ENCODE measurements at places on chromosomes 7 and 10.

GRCh38 chr10:114584419-114584818, 73.7 kb downstream of the ABLIM1 start:
- no peak for DNase-seq

GRCh38 chr7:93044147-93044810, 73.5 kb downstream of the SAMD9 start:
- no peak for DNase-seq

- DNase-seq = no peak
These were observed 804 bp downstream of the UNC5B start for GRCh38 chr10:71213127-71213621.

DNA sequence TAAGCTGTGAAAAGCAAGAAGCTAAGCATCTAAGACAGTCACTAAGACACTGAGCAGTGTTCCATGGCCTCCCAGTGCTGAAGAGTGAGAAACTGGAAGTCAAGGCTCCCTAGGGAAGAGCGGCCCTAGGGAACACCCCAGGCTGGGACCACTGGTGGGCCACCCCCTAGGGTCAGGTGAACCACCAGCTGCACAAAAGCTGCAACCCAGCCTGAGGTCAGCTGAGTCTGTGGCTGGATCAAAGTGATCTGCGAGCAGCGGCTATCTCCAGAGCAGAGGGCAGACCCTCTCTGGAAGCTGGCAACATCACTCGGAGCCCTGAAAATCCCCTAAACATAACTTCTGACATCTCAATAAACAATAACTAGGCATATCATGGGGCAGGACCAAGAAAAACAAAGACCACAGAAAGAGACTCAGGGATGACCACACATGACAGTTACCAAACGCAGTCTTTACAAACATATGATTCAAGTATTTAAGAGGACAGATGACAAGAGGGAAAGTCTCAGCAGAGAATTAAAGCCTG, 125.8 kb downstream of the DLG5 start:
- DNase-seq = no peak

DNA sequence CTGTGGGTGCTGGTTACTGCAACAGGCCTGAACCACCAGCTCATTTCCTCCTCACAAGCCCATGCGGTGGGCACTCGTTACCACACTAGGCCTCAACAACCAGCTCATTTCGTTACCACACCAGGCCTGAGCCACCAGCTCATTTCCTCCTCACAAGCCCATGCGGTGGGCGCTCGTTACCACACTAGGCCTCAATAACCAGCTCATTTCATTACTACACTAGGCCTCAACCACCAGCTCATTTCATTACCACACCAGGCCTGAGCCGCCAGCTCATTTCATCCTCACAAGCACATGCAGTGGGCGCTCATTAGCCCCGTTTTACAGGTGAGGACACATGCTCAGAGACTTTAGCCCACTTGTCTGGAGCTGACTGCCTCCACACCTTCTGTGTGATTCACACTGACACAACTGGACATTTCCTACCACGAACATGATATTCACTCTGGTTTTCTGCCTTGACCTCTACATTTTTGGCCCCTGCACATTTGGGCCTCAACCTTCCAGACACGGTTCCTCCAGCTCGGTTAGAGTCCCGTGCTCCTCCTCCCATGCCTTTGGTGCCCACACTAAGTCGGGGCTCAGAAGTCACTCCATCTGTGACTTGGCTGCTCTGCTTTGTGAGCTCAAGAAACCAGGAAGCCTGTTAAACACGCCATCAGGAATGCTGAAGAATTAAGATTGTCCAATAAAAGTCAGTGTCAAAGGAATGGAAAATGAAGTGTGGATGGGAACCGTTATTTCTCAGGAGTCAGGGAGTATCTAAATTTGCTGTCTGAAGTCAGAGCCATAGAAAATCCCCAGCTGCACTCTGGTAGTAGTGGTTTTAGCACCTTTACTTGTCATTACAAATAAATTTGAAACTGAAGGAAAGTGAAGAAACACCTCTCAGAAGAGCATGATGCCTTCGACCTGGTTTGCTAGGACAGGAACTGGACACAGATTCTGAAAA, 55.8 kb upstream of the LANCL2 start:
- DNase-seq = no peak

GRCh38 chr7:339062-339342, 49.0 kb downstream of the FOXL3 start:
- no peak for DNase-seq

DNA sequence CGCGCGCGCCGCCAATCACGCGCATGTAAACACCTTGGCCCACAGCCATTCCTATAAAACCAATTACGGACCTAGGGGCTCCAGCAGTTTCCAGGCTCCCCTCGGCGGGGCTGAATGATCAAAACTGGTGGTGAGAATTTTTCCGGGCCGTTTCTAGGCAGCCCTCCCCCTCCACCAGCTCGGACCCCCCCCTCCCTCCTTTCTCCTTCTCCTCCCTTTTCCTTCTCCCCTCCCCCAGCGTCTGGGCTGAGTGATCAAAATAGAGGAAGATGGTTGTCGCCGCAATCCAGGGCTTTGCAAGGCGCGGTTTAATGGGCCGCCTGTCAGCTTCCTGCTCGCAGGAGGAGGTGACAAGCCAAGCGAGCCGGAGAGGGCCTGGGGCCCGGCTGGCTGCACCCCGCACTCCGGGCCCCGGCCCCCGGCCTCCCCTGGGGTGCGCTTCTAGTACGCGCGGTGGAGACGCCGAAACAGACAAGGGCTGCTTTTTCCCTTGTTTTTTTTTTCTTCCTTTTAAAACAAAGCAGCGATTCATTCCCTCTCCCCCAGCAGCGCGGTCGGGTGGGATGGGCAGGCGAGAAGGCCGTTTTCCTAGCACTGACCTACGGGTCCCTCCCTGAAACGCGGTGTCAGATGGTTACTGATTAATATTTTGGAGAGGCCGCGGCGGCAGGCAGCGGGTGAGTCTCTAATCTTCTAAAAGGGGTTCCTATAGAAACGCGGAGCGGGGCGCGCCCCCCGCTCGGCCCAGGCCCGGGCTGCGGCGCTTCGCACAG, 528 bp upstream of the TNRC18 start:
- DNase-seq = peak; percentile 94

Data from T1000 (cell line).